ENCODE measurements at places on chromosomes 7 and 10. TPM values are rescaled to one million over a fixed set of nuclear protein-coding genes. Genes with fewer than 3 reads are reported as not detected.

DNA sequence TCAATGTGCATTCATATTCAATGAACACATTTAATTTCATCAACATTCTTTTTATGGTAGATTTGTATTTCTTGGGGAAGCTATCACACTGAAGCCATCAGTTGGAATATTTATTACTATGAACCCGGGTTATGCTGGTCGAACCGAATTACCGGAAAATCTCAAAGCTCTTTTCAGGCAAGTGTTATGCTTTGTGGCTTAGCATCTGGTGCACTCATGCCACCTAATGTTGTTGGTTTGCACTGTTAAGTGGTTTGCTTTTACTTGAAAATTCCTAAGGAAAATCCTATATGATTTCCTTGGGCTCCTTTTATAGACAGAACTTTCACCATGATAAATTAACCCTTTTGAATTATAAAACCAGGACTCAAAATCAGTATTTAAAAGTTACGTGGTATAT, 147.9 kb downstream of the DNAH11 start:
- no peak for DNase-seq

AIMP2 gene
- total RNA-seq = 80.0 TPM

EGR2 gene
- 89.9 TPM for total RNA-seq

SLC26A3 gene
- not detected for total RNA-seq

DNA sequence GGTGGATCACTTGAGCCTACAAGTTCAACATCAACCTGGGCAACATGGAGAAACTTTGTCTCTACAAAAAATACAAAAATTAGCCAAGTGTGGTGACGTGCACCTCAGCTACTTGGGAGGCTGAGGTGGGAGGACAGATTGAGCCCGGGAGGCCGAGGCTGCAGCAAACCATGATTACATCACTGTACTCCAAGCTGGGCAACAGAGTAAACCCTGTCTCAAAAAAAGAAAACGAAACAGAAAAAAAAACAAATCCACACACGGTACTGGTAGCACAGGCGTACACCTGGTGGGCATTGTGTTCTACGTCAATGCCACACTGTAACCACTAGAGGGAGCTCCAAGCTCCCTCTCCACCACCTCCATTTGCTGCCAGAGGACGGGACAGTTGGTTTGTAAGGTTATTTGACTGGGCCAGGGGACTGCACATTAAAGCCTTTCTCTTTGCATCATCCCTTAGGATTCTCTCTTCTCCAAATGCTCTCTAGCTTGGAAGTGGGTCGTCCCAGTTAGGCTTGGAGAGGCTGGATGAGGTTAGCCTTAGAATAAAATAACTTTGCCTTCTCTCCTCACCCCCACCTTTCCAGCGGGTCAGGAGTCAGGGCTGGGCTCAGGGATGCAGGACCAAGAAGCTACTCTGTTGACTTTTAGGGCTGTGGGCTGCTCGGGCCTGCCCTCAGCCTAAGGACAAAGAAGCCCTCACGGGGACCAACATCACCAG, 130.8 kb downstream of the SORBS1 start:
- peak; percentile 36 for DNase-seq

CDNF gene
- total RNA-seq = 1.2 TPM

HMX2 gene
- total RNA-seq = not detected

DNA sequence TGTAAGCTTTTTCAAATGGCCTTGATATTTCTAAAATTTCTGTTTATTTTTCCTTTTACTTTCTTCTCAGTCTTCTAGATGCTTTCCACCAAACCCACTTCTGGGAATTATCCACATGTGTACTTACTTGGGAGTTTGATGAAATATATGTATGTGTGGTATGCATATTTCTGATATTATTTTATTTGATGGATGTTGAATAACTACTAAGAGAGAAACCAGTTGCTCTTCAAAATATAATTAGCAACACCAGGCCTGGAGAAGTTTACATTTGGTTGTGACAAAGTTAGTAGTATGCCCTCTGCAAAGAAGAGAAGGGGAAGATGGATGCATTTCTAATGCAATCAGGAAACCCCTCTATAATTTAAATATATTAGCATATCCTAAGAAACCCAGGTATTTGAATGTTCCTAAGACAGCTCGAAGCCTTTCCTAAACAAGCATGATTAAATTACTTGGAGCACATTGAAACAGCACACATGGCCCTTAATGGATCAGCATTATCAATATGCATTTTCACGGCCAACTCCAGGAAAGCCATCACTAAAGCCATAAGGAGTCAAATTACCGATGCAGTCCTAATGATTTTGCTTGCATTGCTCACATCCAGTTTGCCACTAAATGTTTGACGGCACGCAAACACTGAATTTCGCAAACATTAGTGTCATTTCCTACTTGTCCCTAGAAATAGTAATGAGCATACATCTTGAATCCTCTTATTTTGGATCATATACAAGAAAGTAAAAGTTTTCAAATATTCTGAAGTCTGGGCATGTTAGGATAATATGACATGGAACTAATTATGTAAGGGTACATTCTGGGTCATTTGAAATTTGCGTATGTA, 393.8 kb downstream of the EXOC4 start:
- no peak for DNase-seq

ARHGEF35 gene
- total RNA-seq = 4.0 TPM

SPDYE3 gene
- not detected for total RNA-seq

Data from CD8-positive, alpha-beta memory T cell (primary cell).